ENCODE measurements at places on chromosomes 11 and 22.

GRCh38 chr11:134349109-134349801 is 17.5 kb downstream of the GLB1L2 start:
- no peak for DNase-seq

GRCh38 chr11:99098258-99098657 is 77.5 kb downstream of the CNTN5 start:
- no peak for DNase-seq

- DNase-seq: no peak
Measured at GRCh38 chr22:42072606-42073330, 1.3 kb upstream of the PHETA2 start.

GRCh38 chr11:118304568-118305248 is at the start of gene CD3E:
Gene CD3E (plus strand): TSS chr11:118304730. CDS start chr11:118304953, 223 bp downstream.
- no peak for DNase-seq

Data from A172 (cell line).